Suprapubic skin (tissue), 4 donors: ENCODE measurements at places on chromosomes 11 and 22.

- no peak for DNase-seq
- H3K27me3 ChIP-seq: peaks cover 36% of the 10 kb centered on the region
- H3K4me1 ChIP-seq: peaks cover 20% of the 10 kb centered on the region
- H3K36me3 ChIP-seq: no peaks in the 10 kb centered on the region
- H3K4me3 ChIP-seq: no peak within 1 kb of the TSS
Observed at GRCh38 chr11:57181678-57182305, at the start of gene LRRC55. Gene LRRC55 (plus strand): TSS chr11:57181953. CDS start chr11:57182023, 70 bp downstream.

GRCh38 chr11:75763846-75764245, 4.7 kb upstream of the DGAT2 start:
- H3K27ac ChIP-seq: no peak overlapping the region
- DNase-seq: no peak
- H3K4me3 ChIP-seq: no peak overlapping the region
- H3K27me3 ChIP-seq: peaks cover 4% of the 10 kb centered on the region
- H3K36me3 ChIP-seq: no peaks in the 10 kb centered on the region

DNA sequence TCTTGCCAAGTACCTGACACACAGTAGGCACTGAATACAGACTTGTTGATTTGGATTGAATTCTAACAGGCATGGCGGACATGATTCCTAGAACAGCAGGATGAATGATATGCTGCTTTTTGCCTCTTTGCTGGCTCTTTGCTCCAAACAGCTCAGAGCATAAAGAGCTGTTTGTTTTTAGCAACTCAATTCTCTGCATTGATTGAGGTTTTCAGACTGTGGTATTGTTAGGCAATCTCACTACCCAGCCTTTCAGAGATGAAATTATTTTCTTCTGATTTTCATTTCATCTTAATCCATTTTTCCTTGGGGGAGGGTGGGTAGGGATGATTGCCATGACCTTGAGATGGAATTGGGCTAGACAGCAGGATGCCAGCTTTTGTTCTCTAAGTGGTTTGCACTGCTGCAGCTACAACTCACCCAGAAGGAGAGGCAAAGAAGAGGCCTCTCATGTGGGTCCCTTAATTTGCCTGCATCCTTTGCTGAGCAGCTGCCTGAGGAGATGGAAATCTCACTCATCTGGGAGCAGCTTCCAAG, 20.5 kb downstream of the COA4 start:
- peaks cover 6% of the 10 kb centered on the region for H3K36me3 ChIP-seq
- H3K4me1 ChIP-seq: no peaks in the 10 kb centered on the region
- DNase-seq: no peak
- H3K27me3 ChIP-seq: no peaks in the 10 kb centered on the region

- no peaks in the 10 kb centered on the region for H3K36me3 ChIP-seq
- H3K27me3 ChIP-seq: no peaks in the 10 kb centered on the region
- no peak for DNase-seq
- no peak overlapping the region for H3K27ac ChIP-seq
- peaks cover 10% of the 10 kb centered on the region for H3K4me1 ChIP-seq
Observed at GRCh38 chr11:34680918-34681586, 60.2 kb downstream of the EHF start.

GRCh38 chr11:73178681-73179080, 36.6 kb upstream of the FCHSD2 start:
- no peak for DNase-seq
- peaks cover 34% of the 10 kb centered on the region for H3K4me1 ChIP-seq
- no peak overlapping the region for H3K4me3 ChIP-seq
- H3K27me3 ChIP-seq: no peaks in the 10 kb centered on the region
